ENCODE measurements at places on chromosomes 1 and 21.

- DNase-seq: no peak
Observed at GRCh38 chr1:220841293-220841692, 38.0 kb upstream of the HLX start.

- DNase-seq: no peak
Observed at GRCh38 chr1:201545851-201546492, 7.0 kb downstream of the NAV1 start.

DNA sequence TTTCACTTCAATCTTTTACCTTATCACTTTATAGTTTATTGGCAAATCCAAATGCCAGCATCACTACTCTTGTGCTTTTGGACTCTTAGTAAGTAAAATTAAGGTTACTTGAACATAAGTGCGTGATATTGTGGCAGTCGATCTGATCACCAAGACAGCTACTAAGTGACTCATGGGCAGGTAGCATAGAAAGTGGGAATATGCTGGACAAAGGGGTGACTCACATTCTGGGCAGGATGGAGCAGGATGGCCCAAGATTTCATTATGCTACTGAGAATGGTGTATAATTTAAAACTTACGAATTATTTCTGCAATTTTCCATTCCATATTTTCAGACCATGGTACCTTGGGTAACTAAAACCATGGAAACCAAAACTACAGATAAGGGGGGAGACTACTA lies 120.2 kb downstream of the ROR1 start:
- DNase-seq: no peak

- no peak for DNase-seq
Observed at GRCh38 chr1:178652506-178653490, 72.2 kb upstream of the RALGPS2 start.

- no peak for DNase-seq
Observed at GRCh38 chr1:29706936-29707335, 470.6 kb downstream of the PTPRU start.

GRCh38 chr1:25650289-25650576 lies 33.6 kb downstream of the MAN1C1 start:
- no peak for DNase-seq

DNA sequence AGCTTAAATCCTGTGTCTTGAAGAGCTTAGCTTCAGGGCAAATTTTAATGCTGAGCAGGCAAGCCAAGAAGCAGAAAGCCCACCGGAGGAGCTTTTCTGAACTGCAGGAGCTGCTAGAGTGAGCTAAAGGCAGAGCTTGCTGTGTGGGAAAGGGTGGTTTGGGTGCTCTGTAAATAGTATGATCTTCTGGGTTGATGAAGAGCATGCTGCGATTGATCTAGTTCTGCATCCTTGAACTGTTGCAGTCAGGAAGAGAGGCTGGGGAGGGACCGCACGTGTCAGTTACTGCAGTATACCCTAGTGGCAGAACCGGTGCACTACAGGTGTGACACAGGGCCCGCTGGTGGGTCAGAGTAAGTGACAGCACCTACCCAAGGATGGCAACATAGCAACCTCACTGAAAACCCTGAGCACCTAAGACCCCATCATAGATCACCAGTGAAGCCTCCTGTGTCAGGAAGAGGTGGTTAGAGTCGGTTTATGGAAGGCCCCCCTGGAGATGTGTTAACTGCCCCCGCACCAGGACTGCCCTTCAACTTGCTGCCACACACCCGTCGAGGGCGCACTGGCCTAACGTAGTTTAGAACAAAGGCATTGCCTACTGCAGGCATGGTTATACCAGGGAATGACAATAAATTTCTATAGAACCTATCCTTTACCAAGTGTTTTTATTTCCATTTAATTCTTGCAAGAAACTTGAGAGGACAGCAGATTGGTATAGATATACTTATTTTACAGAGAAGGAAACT lies 146.0 kb upstream of the KIAA0040 start:
- DNase-seq: peak; percentile 37

GRCh38 chr1:31801458-31801857 lies 14.4 kb downstream of the SPOCD1 start:
- DNase-seq: no peak

DNA sequence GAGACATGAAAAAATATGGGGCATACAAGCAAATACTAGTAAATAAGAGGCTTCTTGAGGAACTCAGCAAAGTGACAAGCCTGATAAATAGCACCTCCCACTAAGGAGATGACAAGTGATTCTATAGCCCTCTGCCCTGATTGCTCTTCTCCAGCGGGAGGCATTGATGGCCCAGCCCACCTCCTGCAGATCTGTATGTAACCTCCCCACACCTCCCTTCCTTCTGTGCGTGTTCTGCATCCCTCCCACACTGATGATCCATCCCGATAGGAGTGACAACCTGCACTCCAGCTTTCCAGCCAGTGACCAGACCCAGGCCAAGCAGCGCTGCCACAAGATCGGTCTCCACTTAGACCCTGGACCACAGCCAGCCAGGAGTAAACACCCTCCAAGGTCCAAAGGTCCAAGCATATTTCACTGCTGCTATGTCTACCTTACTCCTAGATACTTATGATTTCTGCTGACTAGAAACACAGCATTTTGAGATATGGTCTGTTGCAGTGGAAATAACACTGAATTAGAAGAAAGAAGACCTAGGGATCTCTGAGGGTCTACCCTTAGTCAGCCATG lies 176.1 kb downstream of the BRINP2 start:
- DNase-seq: no peak

GRCh38 chr1:77040826-77041225 lies 173.5 kb downstream of the ST6GALNAC5 start:
- DNase-seq: no peak

DNA sequence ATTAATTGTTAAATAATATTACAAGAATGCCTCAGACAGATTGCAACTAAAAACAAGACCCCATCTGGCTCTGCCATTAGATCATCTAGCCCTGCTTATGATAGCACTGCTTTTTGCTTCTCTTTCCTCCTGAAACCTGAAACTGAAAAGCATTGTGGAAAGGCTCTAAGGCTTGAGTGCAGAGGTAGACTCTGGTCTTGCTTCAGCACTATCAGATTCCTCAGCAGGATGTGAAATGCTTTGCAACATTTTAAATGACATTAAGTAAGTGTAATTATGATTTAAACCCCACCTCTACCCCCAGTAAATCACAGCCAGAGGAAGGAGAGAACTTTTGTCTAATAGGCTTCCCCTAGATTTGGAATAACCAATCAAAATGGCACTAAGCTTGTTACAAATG lies 32.9 kb downstream of the PHC2 start:
- no peak for DNase-seq

DNA sequence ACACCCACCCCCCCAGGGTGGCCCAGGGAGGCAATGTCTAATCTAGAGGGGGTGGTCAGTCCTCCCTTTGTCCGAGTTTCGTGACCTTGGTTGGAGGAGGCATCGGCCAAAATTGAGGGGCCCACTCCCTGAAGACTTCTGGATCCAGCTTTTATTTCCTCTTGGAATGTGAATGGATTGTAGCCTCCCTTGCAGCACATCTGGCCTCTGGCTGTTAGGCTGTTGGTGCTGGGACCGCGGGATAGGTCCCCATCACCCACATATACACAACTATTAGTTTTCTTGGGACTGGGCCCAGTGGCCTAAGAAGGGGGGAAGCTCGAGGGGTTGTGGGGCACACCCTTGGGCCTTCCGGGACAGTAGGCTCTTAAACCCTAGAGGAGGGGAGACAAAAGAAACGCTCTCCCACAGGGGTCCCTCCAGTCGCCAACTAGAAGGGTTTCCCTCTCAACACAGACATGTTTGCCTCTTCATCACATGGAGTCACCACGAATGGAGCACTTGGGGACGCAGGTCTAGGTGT lies 2.5 kb downstream of the LHX4 start:
- DNase-seq: no peak

GRCh38 chr1:203478986-203479385 lies 3.4 kb downstream of the PRELP start:
- DNase-seq: no peak

DNA sequence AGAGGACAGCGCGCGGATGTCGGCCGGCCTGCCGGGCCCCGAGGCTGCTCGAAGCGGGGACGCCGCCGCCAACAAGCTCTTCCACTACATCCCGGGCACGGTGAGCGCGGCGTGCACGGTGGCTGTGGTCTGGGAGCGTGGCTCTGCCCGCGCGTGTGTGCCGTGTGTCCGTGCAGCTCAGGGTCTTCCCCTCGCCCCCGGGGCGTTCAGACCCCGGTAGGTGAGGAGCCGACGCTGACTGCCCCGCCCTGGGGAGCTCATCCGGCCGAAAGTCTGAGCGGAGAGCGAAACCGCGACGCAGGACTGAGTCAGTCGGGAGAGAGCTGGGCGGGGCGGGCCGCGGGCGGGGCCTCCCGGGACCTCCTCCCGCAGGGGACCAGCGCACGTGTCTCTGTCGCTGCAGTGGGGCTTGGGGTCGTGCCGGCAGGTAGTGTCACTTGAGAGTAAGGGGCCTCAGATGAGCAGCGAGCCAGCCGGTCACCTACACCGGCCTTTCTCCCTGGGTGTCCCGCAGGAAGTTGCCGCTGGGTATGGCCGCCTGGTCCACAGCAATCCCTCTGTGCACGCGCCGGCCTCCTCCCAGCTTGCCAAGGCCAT lies 520 bp downstream of the PLEKHN1 start:
- DNase-seq: peak; percentile 65

GRCh38 chr1:38860454-38860795 lies 853 bp upstream of the RRAGC start:
- no peak for DNase-seq

- no peak for DNase-seq
Observed at GRCh38 chr1:61187352-61188086, 105.2 kb downstream of the NFIA start.

DNA sequence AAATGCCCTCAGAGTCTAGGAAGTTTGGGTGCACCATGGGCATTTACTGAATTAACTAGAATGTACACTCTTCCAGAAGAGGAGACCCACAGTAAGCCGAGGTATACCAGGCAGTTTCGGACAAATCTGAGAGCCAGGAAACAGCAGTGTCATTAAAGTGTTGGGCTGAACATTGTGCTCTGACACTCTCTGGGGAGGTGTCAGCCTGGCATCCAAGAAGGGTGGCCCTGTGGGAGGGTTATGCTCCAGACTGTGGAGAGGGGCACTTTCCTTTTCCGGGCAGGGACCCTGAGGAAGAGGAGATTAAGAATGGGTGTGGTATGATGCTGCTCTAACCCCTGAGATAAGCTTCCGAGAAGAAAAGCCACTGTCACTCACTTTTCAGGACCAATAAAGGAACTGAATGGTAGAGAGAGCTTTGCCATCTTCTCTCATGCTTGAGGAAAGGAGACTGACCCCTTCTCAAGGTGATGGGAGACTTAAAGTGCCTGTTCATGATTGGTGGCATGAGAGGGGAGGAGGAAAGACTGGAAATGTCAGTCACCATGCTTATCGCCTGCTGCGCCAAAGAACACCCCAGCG lies 98.2 kb downstream of the UCK2 start:
- DNase-seq: no peak

- no peak for DNase-seq
Observed at GRCh38 chr1:56922070-56922469, 43.7 kb downstream of the C8B start.

- no peak for DNase-seq
Observed at GRCh38 chr1:69088571-69088970, 479.2 kb upstream of the LRRC7 start.

GRCh38 chr1:19907456-19907855 lies 16.0 kb downstream of the PLA2G2E start:
- no peak for DNase-seq

- no peak for DNase-seq
Observed at GRCh38 chr1:91455896-91456295, 44.8 kb upstream of the CDC7 start.

GRCh38 chr1:99595041-99595440 lies 50.9 kb upstream of the PALMD start:
- DNase-seq: no peak

- no peak for DNase-seq
Observed at GRCh38 chr1:28538286-28538685, 14.6 kb upstream of the TRNAU1AP start.

- DNase-seq: no peak
Observed at GRCh38 chr1:111856411-111857185, 100.9 kb downstream of the DDX20 start.

DNA sequence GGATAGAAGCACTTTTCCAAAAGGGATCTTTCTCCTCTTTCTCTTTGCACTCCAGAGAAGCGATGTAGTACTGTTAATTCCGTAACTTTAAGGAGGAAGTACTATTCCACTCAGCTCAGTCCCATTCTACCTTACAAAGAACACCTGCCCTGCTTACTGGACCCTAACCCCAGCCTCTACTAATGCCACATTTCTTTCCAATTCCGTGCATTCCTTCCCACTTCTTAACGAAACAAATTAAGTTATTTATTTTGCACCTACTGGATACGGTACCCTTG lies 511 bp downstream of the NDC1 start:
- no peak for DNase-seq

GRCh38 chr1:164801791-164802502 lies 243.0 kb downstream of the PBX1 start:
- DNase-seq: no peak

- no peak for DNase-seq
Observed at GRCh38 chr1:19250629-19251304, 557 bp downstream of the EMC1 start.

DNA sequence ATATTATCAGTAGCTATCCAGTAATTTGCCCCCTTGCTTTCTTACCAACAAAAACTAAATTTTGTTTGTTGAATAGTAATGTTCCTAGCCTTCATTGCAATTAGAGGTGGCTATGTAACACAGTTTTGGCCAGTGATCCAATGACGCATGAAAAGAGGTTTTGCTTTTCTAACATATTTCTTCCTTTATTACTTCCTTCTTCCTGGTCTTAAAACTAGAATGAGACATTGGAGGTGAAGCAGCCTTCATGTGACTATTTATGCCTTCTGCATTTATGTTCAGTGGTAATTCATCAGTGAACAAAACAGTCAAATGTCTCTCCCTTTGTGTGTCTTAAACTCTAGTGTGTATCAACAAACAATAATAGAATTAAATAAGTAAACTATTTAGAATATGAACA lies 35.5 kb downstream of the LRIF1 start:
- DNase-seq: no peak

DNA sequence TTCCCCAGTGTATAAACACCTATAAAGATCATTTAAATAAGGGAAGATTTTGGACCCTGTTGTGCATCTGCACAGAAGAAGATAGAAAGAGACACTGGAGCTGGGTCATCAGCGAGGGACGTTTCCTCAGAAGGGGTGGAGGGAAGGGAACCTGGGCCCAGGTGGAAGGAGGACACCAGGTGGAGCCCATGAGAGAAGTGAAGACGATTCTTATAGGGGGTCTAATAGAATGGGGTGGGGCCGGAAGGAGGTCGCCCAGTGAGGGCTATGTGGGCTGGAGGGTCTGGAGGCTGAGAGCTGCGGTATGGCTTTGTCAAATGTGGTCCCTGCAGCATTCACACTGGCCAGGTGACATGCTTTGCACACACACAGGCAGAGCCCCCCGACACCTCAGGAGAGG lies 13.7 kb downstream of the KIRREL1 start:
- DNase-seq: no peak

DNA sequence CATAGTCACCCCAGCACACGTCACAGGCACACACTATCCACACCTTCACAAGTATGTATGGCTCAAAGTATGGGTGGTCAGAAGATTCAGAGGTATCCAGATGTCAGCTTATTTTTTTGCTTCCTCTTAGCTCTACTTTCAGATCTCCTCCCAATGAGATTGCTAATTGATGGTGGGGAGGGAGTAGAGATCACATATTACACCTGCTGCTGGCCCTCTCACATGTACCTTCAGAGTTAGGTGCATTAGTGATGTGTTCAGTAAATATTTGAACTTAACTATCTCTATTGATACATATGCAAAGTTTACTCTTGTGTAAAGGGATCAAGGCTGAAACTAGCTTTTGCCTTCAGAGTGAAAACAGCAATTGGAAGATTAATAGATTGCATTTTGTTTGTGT lies 262.6 kb downstream of the PCP4 start:
- no peak for DNase-seq

- DNase-seq: no peak
Observed at GRCh38 chr1:40607921-40608320, 57.6 kb downstream of the RIMS3 start.

Data from activated B cell treated with CpG ODN at 0.5 μM for 24 hours (primary cell).